NB4 (cell line): ENCODE measurements at places on chromosomes 1 and 21.

DNA sequence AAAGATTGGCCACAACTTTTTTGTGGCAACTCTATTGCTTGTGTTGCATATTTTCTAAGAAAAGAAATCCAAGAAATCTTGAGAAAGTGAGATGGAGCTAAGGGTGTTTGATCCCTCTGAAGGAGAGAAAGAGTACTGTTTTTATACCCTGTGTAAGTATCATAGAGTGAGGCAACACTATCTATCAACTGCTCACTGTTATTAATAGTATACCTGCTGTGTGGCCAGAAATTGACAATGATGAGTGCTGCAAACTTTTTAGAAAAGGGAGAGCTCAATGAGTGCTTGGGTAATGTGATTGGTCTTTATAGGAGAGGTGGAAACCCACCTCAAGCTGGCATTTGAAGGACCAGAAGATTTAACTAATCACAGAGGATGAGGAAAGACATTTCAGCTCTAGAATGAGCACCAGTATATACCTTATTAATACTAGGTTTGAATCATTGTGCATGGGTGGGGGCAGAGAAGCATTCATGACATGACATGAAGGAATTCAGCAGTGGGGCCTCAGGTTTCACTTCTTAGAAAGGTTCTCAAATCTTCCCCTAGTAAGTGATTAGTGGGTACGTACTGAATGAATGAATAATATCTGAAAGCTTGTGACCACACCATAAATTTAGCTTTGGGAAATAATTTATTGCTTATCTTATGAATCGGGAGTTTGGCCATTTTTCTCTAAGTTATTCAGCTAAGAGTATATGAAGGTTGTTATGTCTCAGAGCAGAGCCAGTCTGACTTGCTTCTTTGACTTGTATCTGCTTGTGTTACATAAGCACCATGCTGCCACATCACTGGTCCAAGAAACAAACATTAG lies 169.2 kb upstream of the SGIP1 start:
- DNase-seq = no peak

DNA sequence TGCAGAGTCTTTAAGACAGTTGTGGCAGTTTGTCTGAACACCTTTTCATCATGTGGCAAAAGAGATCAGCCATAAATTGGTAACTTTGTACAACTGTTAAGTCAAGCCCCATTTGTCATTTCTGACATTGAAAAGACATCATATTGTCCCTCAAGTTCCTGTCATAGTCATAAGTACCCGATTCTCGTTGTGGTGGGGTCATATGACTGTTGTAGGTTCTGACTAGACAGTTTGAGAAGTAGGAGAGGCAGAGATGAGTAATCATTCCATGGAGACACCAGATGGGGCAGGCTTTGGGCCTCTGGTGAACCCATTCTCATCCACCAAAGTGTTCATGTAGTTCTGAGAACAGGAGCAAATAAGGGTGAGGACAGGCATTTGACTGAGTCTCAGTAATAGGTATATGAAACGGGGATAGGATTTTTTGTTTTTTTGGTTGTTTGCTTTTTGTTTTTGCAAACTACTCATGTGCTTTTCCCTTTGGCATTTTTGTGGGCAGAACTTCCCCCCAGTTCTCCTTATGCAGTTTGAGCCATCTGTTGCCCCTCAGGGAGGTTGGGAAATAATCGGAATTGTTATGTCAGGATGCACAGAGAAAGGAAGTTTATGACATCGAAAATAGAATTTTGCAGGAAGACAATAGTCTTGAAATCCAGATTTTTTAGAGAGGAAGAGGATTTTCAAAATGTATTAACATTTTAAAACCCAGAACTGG lies 86.9 kb upstream of the KCNE2 start:
- DNase-seq = peak; percentile 2

- no peak for DNase-seq
These were observed 446.8 kb upstream of the PLXNA2 start for GRCh38 chr1:208691012-208691411.

- DNase-seq = peak; percentile 11
These were observed 28.5 kb upstream of the DR1 start for GRCh38 chr1:93317207-93317606.

DNA sequence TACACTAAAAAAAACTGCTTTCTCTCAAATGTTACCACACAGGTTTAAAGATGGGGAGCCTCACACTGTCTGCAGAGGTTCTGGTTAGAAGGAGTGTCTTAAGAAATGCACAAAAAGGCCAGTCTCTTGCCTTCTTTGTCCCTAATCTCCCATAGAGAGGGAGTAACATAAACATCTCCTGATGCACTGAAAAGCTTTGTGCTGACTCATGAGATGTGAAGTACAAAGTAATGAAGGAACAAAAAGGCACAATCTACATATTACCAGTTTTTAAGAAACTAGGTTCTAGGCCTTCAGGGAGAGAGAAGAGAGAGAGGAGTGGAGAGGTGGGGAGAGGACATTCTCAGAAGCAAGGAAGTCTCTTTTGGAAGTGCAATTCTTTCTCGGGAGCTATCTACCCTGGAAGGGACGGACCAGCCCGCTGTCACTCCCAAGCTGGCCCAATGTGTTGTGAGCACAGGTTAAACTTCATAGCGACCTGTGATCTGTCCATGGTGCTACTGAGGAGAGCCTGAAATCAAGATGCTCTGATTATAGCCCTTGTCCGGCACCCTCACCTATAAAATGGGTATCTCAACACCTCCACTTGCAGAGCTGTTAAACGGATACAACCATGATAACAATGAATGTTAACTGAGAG lies 458.1 kb downstream of the DISC1 start:
- peak; percentile 15 for DNase-seq
